ENCODE measurements at places on chromosomes 1 and 21.

- DNase-seq: no peak
These were observed 33.4 kb upstream of the OSBPL9 start for GRCh38 chr1:51583532-51583931.

- no peak for DNase-seq
These were observed 118.7 kb upstream of the RRP15 start for GRCh38 chr1:218166268-218166945.

GRCh38 chr1:99004254-99004860 is 304 bp downstream of the PLPPR5 start:
- no peak for DNase-seq

DNA sequence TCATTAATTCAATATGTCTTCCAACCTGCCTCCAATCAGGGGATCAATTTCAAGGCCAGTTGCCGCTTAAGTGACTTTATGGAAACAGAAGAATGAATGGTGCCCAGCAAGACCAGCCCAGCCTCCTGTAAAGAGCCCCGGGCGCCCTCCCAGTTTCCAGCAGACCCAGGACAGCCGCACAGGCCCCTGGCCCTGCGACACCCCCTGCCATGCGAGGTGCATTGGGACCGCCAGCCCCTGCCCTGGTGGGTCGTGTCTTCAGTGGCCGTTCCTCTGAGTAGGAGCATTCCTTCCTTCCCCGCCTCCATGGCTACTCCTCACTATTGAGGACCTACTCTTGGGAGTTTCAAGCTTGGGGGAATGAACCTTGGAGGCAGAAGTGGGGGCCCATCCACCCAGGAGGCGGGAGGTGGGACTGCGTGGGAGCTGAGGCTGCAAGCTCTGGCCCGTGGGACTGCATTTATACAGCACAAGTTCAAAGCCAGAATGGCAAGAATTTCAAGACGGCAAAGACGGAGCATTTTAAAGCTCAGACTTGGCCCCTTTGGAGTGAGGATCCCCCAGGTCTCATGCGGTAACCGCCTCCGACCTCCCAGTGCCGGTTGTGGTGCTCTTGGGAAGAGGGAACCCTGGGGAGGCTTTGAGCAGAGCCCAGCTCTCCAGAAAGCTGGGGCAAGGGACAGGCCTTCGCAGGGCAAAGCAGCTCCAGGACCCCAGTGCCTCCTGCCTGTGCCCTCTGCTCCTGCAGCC is 73.1 kb upstream of the ACTRT2 start:
- DNase-seq: no peak

DNA sequence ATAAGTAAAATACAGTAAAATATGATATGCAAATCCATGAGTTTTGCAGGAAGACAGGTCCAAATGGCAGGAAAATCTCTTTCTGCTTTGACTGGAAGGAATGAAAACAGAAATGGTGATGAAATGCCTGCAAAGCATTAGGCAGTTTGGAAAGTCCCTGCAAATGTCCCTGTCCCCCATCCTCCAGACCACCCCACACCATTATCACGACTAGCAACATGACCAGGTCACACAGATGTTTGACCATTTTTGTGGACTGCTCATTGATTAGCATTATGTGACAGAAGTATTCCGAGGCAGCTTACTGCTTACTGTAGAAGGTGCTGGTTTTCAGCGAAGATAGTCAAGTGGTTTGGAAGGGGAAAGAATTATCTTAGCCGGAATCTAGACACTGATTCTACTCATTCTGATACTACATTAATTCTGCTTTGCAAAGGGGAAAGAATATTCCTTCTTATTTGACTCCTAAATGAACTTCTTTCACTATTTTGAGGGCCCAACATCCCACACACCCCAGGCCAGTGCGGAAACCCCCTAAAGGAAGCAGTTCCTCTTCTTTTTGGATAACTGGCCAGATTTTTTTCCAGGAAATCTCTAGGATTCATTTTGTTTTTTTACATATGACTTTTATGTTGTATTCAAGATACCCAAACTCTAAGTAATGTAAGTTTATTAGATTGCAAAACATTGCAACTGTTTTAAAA is 9.5 kb upstream of the CR2 start:
- no peak for DNase-seq

DNA sequence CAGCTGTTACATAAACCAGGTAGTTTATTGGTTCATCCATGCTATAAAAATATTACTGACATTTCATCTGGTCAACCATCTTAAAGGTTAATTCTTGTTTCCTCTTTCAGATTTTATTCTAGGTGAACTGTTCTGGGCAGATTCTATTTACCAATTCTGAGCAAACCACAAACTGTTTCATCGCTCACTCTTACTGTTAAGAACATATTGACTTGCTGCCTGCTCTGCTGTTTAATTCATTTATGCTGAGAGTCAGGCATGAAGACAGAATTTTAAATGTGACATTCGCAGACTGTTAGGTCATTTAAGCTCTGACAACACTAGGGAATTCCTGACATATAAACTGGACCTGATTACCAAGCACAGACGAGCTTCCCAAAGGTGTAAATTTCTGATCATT is 98.3 kb downstream of the PIGK start:
- DNase-seq: no peak

Data from T-helper 2 cell treated with Interferon-gamma antibody and Interleukin-4, amounts not matched to agents 5 μg/mL and 100 μg/mL, for 36 hours (primary cell).